ENCODE measurements at places on chromosomes 6 and 20.
A peak's percentile ranks its signal among the peaks of the same experiment; 100 is the strongest.

DNA sequence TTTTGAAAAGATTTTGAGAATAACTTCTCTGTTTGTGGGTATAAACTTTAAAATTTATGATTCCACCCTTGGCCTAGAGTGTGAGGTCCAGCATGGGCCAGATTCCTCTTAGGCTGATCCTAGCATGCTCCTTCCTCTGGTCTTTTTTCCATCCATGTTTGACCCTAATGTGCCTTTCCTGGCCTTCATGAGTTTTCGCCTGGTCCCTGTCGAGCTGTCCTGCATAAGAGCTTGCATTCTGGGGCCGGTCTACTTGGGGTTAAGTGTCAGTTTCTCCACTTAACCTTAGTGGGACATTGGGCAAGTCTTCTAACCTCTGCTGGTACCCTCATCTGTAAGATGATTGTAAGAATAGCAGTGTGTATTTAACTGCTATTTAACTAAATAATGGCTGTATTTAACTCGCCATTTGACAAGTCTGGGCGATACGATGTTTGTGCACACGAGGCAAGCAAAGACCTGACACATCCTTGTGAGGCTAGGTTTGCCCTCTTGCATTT, 40.7 kb upstream of the TAGAP start:
- DNase-seq = no peak

DNA sequence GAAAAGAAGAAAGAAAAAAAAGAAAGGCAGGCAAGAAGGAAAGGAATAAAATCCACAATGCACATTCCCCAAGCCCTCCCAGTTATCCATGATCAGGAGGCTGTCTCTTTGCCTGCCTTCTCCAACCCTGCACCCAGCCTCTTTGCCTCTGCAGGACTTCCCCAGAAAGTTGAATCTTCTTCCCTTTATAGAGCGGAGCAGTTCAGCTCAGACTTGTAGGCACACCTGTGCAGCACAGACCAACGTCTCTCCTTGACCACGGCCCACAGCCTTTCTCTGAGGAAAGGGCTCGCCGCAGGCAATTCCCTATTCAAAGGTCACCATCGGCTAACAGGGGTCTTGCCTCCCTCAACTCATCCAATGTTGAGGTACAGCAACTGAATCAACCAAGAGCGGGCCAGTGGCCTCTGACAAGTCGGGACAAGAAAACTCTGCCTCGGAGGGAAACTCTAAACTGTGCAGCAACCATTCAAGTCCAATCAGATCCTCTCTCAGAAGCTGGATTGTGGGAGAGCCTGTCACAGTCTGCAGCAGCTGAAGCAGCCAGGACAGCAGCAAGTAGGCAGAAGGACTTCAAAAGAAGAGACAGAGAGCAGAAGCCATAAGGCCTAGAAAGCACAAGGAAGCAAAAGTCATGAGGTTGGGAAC, 529.2 kb upstream of the JARID2 start:
- DNase-seq = no peak

DNA sequence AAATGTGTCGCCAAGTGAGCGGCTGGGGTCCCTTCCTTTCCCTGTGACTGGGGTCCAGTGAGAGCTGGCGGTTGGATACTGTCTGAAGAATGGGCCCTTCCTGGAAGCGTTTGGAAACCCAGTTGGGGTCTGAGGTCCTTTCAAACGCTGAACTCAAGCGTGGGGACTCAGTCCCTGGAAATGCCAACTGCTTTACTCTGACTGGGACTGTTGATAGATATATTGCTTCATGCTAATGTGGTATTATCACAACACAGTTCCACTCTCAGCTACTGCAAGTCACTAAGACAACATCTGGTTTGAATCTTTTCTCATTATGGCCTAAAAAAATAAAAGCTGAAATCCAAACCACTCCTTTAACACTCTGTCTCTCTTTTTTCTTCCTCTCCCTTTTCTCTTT, 23.7 kb upstream of the PSMF1 start:
- peak; percentile 72 for DNase-seq

DNA sequence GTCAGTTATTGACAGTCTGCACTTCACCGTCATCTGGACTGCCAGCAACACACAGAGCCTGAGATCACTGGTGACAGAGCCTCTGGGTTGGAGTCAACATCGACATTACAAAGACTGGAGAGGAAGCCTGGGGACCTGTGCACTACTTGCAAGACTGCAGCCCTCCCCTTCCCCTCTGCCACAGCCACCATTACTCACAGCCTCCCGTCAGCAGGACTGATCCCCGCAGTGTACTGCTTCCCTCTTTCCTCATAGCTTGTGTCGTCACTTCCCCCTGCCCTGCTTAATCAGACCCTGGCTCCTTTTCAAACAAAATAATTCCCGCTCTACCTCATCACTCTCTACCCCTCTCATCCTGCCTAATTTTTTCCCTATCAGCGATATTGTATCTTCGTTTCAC, 235.5 kb upstream of the KCNQ5 start:
- peak; percentile 11 for DNase-seq

DNA sequence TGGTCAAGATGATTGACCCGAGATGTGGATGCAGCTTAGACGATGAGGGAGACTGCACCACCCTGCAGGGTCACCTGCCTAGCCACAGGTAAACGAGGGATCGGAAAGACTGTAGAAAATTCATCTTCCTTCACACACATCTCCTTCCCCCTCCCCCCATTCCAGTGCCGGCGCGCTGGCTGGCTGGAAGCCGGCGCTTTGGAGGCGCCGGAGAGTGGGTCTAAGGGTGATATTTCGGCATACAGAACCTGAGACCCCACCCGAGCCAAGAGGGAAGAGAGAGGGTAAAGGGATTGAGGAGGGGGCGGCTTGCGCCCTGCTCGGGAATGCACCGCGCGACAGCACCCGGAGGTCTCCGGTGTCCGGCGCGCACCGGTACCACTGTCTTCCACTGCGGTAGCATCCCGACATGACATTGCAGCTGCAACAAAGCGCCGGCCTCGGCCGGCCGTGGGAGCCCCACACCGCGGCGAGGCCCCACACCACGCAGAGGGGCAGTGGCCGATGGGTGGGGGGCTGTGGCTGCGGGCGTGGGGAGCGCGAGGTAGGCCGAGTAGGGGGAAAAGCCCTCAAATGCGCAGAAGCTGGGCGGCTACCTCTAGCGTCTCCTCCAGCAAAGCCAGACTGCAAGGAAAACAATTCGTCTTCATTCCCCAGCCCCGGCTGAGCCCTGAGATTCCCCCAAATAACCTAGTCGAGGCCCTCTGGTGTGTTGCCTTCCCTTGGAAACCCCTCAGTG, 984 bp downstream of the TNFRSF21 start:
- peak; percentile 24 for DNase-seq

DNA sequence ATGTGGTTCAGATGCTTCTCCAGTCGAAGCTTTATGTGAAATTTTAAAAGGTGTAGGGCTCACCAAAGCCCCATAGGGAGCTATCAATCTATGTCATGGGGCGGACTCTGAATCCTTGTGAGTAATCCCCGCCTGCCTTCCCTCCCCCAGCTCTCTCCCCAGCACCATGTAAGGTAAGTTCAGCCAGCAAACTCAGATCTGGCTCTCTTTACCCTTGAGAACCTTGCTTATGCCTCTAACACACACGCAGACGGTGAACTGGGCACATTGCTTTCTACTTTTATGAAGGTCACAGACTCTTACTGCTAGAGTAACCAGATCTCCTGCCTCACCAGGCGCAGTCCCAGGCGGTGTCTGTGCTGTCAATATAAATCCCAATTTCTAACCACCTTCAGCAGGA, 82.6 kb upstream of the CNKSR3 start:
- peak; percentile 48 for DNase-seq

DNA sequence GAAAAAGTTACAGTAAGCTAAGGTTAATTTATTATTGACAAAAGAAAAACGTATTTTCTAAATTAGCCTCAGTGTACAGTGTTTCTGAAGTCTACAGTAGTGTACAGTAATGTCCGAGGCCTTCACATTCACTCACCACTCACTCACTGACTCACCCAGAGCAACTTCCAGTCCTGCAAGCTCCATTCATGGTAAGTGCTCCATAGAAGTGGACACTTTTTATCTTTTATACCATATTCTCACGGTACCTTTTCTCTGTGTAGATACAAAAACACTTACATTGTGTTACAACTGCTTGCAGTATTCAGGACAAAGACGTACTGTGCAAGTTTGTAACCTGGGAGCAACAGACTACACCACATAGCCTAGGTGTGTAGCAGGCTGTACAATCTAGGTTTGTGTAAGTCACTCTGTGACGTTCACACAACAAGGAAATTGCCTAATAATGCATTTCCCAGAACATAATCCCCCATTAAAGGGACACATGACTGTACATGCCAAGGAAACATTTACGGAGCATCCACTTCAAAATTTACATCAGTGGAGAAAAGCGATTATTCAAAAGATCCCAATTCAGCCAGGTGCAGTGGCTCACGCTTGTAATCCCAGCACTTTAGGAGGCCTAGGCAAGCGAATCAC, 133.4 kb downstream of the BANF2 start:
- peak; percentile 9 for DNase-seq

DNA sequence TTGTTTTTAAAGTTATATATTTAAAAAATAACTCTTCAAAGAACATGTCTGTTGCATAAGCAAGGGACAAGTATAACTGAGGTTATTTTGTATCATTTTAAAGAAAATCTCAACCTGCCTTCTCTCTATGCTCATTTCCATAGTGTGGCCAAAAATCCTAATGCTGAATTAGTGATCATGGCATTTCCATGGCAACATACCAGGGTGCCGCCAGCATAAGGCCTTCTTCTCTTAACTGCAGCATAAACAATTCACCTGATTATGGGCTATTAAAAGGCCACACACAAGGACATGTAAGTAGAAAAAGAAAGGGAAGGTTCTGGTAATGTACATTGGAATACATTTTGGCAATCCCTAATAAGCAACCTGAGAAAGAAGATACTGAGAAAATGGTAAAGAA, 95.1 kb upstream of the RNF217 start:
- no peak for DNase-seq

DNA sequence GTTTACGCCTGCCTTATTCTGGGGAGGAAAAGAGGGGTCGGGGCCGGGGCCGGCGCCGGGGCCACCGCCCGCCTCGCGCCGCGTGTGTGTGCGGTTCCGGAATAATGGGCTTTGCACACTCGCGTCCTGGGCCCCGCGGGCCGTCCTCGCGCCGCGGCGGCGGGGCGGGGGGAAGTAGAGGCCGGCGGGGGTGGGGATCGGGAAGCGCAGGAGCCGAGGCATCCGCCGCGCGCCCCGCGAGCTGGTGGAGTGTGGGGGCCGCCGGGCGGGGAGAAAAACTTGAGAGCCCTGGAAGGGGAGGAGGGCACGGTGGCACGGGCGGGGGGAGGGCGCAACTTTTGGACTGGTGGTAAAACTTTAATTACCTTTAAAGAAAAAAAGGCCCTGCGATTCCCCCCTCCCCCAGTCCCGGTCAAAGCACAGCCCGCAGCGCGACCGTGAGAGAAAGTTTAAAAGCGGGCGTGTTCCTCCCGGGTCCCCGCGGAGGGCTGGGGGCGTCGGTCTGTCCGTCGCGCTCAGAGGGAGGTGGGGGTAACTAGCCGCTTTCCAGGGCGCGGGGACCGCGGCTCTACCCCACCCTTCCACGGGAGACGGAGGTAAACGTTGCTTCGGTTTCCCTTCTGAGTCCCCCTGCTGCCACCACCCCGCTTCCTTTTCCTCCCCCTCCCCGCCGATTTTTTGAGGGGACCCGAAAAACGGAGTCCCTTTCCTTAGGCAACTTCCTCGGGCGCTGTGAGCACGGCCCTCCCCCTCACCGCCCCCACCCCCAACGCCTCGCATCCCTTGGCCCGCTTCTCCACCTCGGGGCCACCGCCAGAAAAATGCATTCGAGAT, 1.9 kb downstream of the L3MBTL3 start:
- DNase-seq = no peak

DNA sequence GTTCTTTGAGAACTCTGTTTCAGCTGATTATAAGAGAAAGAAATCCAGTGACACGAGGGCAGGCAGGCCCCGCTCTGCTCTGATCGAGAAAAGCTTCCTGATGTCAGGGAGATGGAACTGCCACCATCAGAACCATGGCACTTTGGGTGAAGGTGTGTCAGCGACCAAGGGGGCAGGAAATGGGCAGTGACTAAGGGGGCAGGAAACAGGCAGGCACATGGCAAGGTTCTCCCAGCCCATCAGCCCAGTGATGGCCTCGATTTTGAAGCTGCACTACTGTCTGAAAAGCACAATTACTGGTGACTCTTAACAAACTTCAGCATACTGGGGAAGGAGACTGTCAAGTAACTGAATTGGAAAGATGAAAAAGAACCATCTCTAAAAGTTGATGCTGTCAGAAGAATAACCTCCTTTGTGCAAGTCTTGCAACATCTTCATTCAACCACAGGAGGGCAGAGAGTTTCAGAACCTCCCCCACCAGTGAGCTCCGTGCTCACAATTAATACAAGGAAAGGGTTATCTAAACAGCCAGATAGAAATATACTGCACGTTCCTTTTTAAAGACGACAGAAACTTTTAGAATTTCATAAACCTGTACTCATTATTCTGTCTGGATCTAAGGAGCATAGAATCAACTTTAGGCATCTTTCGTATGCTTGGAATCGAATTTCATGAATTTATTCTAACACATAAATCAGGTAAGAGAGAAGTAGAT, 39.1 kb downstream of the TMX4 start:
- peak; percentile 44 for DNase-seq

- peak; percentile 91 for DNase-seq
Measured at GRCh38 chr6:3438190-3439167, 18.4 kb downstream of the SLC22A23 start.
